ENCODE measurements at places on chromosomes 6 and 20.

DNA sequence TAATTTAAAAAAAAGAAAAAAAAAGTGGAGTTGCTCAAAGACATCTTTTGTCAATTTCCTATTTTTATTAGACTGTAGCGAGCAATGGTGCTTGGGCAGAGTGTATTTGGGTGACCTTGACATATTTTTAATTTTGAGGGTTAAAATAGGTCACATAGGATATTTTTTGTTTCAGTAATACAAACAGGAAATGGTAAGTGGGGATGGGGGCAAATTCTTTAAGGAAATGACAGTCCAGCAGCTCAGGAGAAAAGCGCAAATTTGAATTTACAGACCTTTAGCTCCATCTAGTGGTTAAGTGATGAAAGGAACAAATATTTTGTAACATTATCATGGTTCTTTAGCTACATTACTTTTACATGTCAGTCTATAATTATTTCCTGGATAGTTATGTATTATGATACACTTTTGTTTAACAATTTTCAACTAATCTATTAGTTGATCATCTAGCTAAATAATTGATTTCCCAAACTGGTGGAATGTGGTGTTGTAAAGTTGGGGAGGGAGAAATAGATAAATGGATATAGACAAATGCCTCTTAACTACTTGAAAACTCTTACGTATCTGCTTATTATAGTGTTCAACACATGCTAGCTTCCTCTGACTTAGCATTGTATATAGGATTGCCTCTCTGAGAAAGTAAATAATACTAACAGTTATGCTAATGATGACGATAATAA is 10.0 kb downstream of the CITED2 start:
- no peak for DNase-seq

DNA sequence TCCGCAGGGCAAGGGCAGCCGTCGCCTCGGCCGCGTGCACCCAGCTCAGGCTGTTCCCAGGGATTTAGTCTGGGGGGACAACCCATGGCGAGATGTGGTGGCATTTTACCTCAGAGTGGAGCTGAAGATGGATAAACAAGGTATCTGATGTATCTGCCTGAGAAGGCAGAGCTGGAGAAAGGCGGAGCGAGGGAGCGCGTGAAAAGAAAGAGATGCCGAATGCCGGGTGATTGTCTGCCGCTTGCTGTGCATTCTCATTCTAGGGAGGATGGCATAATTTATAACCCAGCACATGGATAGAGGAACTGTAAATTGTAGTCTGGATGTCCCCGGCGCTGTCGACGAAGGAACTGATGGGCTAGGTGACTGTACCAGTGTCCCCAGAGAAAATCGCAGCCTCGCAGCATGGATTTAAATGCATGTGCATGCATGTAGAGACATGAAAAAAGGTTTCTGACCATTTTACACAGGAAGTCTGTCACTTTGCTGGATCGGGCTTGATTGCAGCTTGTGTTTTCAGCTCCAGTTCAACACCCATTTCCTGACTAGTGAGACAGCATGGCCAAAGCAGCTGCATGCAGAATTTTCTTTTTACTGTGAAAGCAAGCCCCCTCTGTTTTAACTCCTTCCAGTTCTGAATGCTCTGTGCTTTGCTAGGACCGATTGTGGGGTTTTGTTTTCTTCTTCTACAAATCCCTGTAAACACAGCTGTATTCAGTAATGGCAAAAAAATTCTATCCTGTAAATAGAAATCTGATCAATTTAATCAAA is 149.7 kb downstream of the PRL start:
- DNase-seq = no peak

DNA sequence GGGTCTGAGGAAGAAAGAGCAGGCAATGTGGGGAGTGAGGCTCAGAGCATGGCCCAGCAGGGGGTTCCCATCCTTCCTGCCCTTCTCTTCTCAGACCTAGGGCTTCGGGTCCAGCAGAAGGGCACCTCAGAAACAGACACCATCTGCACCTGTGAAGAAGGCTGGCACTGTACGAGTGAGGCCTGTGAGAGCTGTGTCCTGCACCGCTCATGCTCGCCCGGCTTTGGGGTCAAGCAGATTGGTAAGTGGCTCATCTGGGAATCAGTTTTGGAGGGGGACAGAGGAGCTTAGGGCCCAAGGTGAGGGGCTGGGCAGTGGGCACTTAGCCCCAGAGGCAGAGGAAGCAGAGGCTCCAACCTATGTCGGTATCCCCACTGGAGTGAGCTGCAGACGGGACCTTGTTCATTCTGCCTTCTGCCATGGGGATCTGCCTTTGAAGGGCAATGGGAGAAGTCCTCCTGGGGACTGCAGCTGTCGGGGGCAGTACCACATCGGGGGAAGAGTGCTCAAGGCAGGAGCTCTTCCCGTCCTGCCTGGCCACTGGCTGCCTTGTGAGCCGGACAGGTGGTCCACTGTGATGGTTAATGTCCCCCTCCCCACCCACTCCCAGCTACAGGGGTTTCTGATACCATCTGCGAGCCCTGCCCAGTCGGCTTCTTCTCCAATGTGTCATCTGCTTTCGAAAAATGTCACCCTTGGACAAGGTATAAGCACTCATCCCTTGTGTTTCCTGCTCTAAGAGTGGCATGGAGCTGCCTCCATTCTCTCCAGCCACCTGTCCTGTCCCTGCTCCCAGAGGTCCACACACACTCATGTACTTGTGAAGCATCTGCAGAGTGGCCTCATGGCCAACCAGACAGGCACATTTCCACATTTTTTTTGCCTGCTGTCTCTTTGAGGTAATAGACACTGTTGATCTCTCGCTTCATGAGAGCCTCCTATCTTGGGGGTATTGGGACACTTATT is 4.7 kb downstream of the CD40 start:
- no peak for DNase-seq

DNA sequence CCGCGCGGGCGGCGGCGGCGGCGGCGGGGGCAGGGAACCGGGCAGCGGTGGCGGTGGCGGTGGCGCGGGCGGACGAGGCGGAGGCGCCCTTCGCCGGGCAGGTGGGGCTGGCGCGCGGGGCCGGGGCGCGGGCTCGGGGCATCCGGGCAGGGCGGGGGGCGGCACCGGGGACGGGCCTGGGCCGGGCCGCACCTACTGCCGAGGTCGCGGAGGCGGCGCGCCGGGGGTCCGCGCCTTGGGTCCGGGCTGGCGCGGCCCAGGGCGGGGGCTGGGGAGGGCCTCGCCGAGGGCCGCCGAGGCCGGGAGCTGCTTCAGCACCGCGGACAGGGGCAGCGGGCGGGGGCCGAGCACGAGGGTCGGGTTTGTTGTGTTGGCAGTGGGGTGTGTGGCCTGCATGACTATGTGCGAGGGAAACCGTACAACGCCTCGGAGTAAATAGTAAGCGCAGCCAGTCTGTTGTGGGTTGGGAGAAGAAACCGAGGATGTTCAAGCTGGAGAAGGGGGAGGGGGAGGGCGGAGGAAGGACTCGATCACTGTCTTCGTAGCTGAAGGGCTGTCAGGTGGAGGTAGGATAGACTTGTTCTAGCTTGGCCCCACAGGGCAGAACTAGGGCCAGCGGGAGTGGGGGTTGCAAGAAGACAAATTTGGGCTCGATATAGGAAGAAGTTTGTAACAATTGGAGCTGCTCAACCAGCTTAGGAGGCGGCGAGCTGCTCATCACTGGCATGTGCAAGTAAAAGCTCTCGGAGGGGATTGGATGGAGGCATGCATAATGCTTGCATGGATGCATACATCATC is 593 bp downstream of the MMP24 start:
- peak; percentile 79 for DNase-seq

GRCh38 chr20:22682381-22682780 is 98.0 kb upstream of the FOXA2 start:
- DNase-seq = no peak

DNA sequence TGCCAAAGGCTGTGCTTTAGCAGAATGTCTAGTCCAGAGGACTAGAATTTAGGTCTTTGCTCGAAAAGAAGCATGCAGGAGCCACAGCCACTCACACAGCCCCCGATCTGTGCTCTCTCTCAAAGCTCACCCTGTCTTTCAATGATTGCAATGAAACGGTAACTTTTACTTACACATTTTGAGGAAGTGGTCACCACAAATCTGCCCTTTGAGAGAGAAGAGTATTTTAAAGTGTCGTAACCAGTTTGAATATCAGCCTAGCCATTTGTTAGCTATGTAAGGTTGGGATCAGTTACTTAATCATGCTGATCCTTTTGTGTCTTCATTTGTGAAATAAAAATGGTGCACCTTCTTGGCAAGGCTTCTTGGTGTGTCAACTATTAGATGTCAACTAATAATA is 209.0 kb downstream of the TFAP2A start:
- DNase-seq = no peak

DNA sequence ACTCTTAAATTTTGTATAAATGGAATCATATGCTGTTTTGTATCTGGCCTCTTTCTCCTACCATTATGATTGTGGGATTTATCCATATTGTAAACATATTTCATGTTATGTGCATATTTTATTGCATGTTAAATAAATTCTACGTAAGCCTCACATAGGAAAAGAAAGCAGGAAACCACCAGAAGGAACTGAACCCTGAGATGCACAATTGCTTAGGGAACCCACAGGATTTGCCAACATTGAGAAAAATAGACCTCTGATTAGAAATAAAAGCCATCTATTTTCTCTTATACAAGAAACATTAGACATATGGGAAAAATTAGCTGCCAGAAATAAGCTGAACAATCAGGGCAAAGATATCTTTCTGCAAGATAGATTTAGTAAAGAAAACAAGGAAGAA is 111.2 kb upstream of the CARMIL1 start:
- no peak for DNase-seq

GRCh38 chr20:35010405-35011192 is 54.9 kb downstream of the MYH7B start:
- no peak for DNase-seq

DNA sequence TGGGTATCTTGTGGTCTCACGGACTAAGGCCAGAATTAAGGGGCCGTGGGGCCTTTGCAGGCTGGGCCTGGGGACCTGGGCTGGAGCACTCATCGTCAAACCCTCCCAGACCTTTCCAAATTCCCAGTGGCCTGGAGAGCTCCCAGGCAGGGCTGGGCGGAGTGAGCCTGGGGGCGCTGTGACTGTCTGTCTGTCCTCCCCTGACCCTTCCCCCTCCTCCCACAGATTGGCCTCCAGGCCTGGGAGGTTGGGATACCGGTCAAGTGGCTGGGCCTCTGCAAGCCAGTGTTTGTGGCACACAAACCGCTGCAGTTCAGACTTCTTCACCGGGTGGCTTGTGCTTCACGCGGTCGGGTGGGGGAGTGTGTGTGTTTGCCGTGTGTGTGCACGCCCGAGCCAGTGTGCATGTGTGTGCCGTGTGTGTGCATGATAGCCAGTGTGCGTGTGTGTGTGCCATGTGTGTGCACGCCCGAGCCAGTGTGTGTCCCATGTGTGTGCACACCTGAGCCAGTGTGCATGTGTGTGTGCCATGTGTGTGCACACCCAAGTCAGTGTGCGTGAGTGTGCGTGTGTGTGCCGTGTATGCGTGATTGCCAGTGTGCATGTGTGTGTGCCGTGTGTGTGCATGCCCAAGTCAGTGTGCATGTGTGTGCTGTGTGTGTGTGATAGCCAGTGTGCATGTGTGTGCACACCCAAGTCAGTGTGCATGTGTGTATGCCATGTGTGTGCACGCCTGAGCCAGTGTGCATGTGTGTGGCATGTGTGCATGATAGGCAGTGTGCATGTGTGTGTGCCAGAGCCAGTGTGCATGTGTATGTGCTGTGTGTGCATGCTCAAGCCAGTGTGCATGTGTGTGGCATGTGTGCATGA is 6.3 kb downstream of the RBBP8NL start:
- no peak for DNase-seq

DNA sequence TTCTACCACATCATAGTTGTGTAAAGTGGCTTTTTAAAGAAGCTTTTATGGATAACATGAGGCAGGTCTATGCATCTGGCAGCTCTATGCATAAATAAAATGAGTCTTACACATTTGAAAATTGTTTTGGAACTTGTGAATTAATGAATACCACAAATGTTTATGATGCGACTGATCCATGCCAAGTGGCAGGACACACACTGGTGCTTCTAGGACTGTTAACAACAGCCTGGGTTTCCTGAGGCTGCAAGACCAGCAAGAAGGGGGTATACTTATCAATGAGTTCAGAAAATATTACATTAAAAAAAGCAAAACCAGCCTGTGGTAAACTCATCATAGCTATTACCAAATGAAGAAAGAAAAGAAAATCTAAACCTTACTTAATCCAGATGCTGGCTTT is 212.9 kb upstream of the PDE10A start:
- no peak for DNase-seq

DNA sequence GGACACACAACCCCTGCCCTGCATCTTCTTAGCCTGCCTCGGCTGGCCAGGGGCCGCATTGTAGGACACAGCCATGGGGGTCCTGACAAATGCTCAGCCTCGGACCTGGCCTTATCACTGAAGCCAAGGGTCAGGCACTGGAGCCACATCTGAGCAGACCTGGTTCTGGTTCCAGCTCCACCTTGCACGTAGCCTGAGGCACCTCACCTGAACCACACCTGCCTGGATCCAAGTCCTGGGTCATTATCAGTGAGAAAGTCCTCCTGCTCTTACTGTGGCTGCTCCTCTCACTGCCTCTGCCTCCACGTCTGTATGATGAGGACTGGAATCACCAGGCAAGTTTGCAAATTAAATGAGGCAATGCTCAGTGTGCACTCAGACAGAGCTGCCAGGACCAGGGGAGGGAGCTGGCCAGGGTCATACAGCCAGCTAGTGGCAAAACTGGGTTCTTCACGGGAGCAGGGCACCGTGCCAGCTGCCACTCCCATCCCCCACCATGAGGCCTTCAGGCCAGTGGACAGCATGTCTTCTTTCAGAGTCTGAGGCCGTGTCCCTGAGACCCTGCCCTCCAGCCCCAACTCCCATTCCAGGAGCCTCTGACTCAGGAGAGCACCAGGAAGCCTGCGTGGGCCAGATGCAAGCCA is 40.2 kb downstream of the MRPL14 start:
- DNase-seq = peak; percentile 78

DNA sequence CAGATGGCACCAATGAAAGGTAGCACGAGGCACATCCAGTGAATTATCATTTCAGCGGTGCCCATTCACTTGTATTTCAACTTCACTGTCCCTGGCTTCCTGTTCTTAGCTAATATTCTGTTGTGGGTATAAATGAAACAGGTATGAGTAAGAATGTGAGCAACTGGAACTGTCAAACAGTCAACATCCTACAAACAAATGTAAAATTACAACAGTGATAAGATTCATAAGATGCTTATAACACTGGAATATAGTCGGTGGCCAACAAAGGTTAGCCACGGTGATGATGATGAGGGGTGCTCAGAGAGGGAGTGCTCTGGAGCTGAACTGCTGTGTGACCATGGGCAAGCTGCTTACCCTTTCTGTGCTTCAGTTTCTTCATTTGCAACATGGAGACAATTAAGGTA is 74.9 kb upstream of the TOX2 start:
- no peak for DNase-seq

Measured in right cardiac atrium (tissue), 5 donors.